ENCODE measurements at places on chromosomes 13 and 19.

DNA sequence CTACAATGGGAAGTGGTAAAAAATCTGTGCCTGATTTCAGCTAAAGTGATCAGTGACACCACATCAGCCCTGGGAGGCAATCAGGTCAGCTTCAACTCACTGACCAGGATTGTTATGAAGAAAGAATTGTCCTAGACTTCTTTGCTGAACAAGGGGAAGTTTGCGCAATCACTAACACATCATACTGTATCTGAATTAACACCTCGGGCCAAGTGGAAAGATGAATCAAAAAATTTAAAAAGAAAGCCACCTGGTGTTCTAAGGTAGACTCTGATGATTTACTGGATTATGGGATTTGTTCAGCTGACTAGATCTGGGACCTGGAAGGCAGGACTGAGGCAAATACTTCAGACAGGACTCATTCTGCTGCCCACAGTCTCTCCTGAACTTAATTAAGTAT, 161.8 kb downstream of the DIAPH3 start:
- DNase-seq: no peak

DNA sequence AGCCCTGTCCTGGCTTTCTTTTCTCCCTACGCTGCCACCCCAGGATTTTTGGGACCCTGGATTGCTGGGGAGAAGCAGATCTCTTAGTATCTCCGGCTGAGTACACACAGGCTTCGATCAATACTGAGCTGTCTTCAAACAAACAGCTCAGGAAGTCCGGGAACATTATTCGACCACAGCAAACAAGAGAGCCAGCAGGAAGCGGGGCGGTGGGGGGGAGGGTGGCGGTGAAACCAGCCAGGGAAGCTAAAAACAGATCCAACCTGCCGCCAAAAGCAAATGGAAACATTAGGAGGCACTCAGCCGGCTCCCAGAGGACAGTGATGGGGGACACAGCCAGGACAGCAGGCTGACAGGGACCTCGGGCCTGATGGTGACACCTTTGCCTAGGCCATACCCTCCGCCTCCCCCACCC, 12.2 kb upstream of the BCAM start:
- DNase-seq: no peak

GRCh38 chr13:101291646-101292515, 124.4 kb downstream of the NALCN start:
- no peak for DNase-seq

GRCh38 chr13:36151591-36151990, 20.4 kb upstream of the DCLK1 start:
- DNase-seq: no peak

- peak; percentile 64 for DNase-seq
These were observed 571 bp downstream of the ZNF653 start for GRCh38 chr19:11505032-11505503.

GRCh38 chr13:82467626-82468025, 1414.6 kb downstream of the SLITRK1 start:
- DNase-seq: no peak

DNA sequence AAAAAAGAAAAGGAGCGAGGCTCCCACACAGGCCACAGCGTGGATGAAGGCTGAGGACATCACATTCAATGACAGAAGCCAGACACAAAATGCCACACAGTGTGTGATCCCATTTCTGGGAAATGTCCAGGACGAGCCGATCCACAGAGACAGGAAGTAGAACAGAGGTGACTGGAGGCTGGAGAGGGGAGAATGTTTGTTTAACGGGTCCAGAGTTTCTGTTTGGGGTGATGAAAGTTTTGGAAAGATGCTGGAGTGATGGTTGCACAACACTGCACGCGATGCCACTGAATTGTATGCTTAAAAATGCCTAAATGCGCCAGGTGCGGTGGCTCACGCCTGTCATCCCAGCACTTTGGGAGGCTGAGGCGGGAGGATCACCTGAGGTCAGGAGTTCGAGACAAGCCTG, 650 bp upstream of the FUT5 start:
- DNase-seq: no peak

GRCh38 chr13:94703721-94704314, 8.5 kb downstream of the SOX21 start:
- DNase-seq: no peak

DNA sequence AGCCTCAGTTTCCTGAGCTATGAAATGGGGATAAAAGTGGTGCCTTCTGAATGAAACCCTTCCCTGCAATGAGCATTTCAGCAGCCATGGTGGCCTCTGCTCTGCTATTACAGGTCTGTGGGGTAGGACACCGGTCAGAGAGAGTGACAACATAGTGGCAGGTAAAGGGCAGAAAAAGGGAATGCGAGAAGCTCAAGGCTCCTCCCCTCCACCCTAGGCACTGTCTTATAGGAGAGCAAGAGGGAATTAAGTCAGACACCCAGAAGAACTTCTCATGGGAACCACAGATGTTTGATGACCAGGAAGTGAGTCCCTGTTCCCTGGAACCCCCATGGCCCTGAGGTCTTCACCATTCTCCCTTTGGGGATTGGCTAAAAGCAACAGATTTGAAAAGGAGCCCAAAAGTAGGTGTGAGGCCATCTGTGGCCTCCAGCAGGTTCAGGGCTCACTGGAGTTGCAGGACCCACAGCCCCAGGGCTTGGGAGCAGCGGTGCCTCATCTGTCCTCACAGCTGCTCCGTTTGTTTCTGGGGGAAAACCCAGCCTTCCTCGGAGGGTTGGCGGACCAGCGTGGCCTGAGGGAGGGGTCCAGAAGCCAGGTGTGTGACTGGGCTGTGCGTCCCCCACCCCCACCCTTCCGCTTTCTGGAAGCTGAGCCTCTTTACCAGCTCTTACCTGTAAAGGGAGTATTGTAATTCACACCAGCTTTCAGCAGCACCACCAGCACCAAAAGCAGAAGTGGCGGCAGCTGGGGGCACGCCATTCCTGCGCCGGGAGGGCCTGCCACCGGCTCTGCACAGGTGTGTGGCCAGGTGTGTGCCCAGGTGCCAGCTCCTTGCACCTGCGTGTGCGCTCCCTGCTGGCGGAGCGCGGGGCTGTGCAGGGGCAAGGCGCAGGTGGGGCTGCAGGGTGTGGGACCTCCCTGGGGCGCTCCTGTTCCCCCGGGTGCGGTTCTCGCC, 19.4 kb downstream of the IQCN start:
- no peak for DNase-seq

GRCh38 chr19:6663236-6664201, 6.4 kb downstream of the TNFSF14 start:
- no peak for DNase-seq

All from cerebellar nuclear complex (tissue), 1 donor.